ENCODE measurements at places on chromosomes 5 and 9.

DNA sequence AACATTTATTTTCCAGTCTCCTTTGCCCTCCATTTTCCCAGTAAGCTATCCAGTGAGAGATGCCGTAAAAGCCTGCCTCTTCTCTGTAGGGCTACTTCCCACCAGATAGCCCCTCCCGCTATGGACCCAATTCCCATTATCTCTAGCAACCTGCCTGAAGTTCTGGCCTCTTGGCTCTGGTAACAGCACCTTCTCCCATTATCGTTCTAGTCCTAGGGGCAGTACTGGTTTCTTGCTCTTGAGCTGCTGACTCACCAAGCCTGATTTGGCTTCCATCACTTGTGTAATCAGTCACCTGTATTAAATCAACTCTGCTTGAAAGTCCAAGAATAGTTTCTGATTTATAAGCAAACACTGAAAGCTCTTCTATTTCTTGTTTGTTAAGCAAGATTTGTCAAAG, 42.8 kb upstream of the PARP8 start:
- DNase-seq = no peak

DNA sequence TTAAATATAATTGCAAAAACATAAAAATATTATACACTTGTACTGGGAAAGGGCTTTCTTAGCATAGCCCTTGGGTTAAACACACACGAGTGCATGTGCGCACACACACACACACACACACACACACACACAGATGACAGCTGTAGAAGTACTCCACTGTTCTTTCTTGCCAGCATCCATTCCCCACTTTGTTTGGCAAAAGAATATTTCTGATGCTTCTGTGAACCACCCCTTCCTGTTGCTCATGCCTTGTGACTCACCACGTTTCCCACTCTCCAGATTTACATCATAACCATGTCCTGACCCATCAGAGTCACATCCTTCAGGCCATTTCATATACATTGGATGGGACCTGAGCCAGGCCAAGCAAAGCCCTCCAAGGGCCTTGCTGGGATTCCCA, 280.1 kb downstream of the DNAH5 start:
- DNase-seq = no peak

DNA sequence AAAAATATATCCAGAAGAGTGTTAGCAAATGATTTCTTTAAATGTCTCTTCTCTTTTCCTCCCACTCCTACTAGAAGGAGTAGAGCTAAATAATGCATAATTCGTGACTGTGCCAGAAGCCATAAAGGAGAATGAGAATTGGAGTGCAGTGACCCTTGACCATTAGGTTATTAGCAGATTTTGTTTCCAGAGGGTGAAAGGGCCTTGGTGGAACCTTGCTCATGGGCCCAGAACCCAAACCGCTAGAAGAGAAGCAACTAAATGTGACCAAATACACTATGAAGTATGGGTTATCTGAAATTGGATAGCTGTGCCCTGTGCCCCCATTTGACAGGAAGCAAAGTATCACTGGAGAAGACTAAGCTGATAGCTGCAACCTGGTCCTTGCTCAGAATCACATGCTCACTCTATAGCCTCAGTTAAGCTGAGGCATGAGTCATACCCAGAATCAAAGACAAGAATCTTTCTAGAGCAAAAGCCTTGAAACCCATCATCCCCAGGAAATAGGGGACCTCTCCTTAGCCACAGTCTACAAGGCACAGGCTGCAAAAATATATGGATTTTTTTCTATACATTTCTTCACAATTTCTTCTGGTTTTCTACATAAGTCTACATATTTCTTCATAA, 36.3 kb downstream of the CAPSL start:
- no peak for DNase-seq

- DNase-seq = no peak
Observed at GRCh38 chr9:8757881-8758280, 958.3 kb upstream of the DMAC1 start.

DNA sequence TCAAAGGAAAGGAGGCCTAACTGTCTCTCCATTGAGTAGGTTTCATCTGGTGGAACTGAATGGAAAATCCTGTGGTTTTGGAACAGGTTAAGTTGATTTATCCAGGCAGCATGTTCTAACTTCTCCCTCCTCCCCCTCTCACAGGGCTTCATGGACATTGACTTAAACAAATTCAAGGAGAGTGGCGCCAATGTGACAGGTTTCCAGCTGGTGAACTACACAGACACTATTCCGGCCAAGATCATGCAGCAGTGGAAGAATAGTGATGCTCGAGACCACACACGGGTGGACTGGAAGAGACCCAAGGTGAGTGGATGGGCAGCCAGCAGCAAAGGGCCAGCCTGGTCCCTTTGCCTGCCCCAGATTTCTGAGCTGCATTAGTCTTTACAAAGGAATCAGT, 183.9 kb downstream of the GRIA1 start:
- DNase-seq = no peak

- no peak for DNase-seq
Observed at GRCh38 chr5:7242118-7242710, 153.7 kb upstream of the ADCY2 start.

- DNase-seq = no peak
Observed at GRCh38 chr5:6729386-6730310, 16.4 kb downstream of the TENT4A start.

- no peak for DNase-seq
Observed at GRCh38 chr5:71582945-71583584, 4.1 kb upstream of the MCCC2 start.

- no peak for DNase-seq
Observed at GRCh38 chr5:122102825-122103224, 24.8 kb upstream of the LOX start.

GRCh38 chr5:126138281-126138931, 284.8 kb upstream of the GRAMD2B start:
- no peak for DNase-seq

DNA sequence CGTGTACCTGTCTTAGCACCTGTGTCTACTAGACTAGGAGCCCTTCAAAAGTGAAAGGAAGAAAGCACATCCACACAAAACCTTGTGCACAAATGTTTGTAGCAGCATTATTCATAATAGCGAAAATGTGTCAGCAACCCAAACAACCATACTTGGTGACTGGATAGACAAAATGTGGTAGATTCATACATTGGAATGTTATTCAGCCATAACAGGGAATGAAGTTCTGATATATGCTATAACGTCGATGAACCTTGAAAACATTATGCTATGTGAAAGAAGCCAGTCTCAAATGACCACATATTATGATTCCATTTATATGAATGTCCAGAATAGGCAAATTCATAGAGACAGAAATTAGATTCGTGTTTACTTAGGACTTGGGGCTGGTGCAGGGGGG, 57.8 kb upstream of the LARP1 start:
- no peak for DNase-seq

- DNase-seq = no peak
Observed at GRCh38 chr5:108793207-108793606, 45.5 kb downstream of the FER start.

DNA sequence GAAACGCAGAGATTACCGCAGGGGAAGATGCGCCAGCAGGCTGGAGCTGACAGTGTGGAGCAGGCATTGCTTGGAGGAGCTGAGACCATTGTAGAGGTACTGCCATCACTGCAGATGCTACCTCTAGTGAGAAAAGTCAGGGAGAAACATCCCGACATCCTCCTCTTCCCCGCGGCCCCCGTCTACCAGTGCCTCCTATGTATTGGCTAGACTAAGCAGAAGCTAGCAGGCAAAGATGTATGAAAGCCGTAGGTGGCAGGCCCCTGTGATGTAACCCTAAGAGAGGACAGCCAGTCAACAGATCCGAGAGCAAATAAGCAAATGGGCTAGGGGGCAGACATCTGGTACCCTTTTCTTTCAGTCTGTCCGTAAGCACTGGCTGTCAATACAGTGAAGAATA, 115.5 kb upstream of the ACTBL2 start:
- no peak for DNase-seq

GRCh38 chr9:1871626-1872419, 143.3 kb upstream of the SMARCA2 start:
- DNase-seq = no peak

- DNase-seq = no peak
Observed at GRCh38 chr5:86118542-86118941, 499.2 kb upstream of the COX7C start.

- no peak for DNase-seq
Observed at GRCh38 chr9:132671620-132672412, 1.6 kb downstream of the GTF3C4 start.

- no peak for DNase-seq
Observed at GRCh38 chr5:153542536-153542935, 52.1 kb downstream of the GRIA1 start.
